G401 (cell line): ENCODE measurements at places on chromosomes 2 and 18.

DNA sequence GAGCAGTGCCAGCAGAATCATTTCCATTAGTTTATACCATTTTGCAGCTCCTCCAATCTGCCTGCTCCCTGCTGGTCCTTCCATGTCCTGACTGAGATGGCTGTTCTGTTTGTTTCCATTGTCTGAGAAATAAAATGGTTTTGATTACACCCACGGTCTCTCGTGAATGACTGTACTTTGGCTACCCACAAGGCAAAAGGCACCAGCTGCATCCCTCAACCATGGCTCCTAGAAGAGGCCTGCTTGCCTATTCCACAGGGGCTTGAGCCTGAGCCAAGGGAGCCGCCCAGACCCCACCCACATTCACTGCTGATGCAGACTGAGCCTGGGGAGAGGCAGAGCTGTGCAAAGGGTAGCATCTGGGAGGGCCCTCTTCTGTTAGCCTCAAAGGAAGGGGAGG, 31.2 kb downstream of the MARCHF4 start:
- peak; percentile 26 for DNase-seq

DNA sequence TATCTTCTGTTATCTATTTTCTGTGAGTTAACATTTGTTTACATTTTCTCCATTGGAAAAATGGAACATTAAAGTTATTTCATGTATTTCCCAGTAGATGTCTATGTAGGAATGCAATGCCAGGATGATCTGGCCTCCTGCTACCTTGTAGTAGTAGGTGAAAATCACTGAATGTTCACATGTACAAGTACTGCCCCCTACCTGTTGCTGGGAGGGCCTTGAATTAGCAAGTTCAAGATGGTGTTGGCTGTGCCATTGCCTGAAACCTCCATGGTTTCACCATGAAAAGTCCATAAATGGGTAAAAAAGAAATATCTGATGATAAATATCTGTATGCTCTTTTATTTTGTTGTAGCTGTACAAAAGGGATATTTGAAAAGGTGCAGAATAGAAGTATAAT, 30.7 kb downstream of the XRCC5 start:
- no peak for DNase-seq

GRCh38 chr2:27081984-27082772, 3.8 kb downstream of the EMILIN1 start:
- DNase-seq = peak; percentile 68

- peak; percentile 9 for DNase-seq
Observed at GRCh38 chr2:667332-667999, 9.7 kb downstream of the TMEM18 start.

DNA sequence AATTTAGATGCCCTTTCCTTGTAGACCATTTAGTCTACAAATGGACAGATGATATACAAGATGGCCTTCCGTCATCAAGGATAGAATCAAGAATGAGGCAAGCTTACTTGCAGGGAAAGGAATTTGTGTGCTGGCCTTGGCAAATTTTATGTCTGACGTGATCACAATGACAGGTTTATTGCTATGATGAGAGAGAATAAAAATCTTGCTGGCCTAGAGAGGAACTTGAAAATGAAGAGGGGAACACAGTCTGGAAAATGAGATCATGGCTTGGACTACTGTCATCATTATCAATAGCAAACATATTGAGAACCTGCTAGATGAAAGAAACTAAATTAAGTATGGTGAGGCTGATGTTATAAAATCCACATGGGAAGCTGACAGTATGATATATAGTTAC, 66.0 kb downstream of the CSRNP3 start:
- no peak for DNase-seq

DNA sequence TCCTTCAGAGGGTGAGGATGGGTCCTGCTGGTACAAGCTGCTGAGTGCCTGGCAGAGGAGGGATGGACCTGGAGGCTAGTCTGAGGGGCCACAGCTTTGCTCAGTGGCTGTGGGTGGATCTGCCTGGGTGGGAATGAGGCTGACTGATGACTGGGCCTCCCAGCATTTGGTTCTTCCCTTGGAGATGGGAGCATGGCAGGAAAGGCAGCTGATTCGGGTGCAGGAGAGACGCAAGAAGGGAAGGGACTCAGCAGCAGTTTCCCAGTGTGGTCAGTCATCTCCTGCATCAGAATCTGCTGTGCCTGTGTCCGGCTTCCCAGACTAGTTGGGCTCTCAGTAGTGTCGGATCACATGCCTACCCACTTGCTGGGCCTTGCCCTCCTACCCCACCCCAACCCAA, 7.3 kb downstream of the WIPF1 start:
- no peak for DNase-seq

- no peak for DNase-seq
Observed at GRCh38 chr2:7620255-7620654, 703.0 kb downstream of the RNF144A start.

DNA sequence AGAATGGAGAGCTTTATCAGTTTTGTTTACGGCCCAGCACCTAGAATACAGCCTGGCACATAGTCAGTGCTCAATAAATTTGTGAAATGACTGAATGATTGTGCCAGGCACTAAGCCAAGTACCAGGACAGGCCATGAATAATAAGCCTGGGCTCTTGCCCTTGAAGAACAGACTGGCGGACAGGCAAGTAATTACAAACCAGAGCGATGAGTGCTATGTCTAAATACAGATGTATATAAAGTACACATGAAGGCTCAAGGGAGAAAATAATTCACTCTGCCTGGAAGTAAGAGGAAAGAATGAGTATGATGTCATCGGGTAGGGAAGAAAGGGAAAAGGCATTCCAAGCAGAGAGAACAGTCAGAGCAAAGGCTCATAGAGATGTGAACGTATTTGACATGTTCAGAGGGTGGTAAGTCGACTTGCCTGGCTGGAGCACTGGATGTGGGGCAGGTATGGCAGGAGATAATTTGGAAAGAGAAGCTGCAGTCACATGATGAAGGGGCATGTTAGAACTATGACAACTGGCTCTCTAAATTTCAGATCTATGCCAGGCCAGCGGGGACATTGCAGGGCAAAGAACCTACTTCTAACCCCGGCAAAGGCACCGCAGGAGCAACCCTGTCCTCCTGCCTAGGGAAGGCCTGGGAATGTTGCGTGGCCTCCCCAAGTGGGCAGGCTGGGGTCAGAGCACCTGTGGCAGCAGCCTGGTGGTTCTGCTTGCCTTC, 119.1 kb upstream of the STPG4 start:
- no peak for DNase-seq
